Activated naive CD4-positive, alpha-beta T cell (primary cell): ENCODE measurements at places on chromosomes 1 and 21.

- no peak for DNase-seq
Observed at GRCh38 chr1:202197653-202198365, 4.2 kb downstream of the LGR6 start.

GRCh38 chr1:161160671-161161145, 1.4 kb downstream of the USP21 start:
- DNase-seq, result no peak

DNA sequence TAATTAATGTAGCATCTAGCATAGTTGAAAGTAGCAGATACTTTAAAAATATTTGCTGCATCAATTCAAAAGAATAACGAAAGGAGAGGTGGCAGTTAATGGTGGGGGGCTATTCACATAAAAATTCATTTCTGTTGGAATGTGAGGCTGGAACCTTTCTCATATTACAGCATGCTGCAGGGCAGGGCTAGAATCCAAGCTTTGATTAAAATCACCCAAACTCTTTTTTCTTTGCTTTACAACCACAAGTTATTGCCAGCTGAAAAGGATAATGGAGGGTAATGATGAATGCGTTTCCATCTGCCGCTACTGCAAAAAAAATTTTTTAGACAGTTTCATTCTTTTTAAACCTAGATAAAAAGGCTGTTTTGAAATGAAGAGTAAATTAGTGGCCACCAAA, 9.8 kb downstream of the DISP1 start:
- no peak for DNase-seq

DNA sequence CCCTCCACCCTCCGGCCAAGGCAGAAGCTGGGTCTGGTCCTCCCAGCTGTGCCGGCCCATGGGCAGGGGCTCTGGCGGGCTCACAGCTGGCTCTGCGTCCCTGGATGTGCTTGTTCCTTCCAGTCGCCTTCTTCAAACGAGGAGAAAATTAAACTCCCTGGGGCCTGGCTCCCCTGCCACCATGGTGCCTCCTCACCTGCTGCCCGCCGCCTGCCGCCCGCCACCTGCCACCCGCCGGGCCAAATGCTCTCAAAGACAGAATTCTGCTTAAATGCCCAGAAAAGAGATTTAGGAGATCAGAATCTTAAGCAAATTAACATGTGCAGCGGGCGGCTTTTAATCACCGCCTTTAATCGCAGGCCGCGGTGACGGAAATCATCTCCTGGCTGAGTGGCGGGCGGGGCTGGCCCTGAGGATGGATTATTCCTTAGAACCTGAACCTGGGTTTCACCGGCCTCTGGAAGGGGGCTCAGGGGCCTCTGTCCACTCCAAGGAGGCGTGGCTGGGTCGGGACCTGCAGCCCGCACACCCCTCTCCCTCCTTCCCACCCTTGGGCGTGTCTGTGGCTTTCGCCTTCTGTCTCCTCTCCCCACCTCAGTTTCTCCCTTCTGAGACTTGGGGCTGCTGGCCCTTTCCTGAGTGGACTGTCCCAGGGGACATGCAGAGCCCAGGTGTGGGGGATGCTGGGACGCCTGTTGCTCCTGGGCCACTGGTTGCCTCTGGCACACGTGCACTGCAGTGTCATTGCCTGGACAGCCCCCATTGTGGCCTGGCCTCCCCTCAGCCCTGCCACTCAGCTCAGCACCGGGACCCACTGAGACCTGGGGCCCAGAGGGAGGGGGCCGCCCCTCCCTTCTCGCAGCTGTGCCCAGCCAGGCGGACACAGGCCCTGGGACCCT, 10.5 kb upstream of the PLCH2 start:
- no peak for DNase-seq

- no peak for DNase-seq
Observed at GRCh38 chr1:220787069-220787619, 431 bp downstream of the MTARC1 start.

DNA sequence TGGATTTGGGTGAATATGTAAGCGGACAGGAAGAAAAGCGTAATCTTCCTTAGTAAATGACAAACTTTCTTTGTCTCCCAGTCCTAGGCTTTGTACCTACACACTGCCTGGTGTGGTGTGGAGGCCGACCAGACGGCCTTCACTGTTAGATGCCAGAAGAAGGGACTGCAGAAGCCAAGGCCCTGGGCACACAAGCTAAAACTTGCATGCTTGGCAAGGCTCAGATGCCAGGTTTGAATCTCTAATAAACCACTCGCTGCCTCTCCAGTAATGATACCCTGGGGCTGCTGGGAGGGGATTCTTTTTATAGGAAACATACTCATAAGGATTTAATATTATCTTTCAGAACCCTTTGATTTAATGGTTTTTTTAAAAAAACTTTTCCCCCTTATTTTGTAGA, 263.8 kb downstream of the PTPRC start:
- no peak for DNase-seq
